Activated CD4-positive, alpha-beta T cell treated with anti-CD3 and anti-CD28 coated beads, Interleukin-2, amount 50 U/mL, for 1 hour (primary cell): ENCODE measurements at places on chromosomes 4 and X.

DNA sequence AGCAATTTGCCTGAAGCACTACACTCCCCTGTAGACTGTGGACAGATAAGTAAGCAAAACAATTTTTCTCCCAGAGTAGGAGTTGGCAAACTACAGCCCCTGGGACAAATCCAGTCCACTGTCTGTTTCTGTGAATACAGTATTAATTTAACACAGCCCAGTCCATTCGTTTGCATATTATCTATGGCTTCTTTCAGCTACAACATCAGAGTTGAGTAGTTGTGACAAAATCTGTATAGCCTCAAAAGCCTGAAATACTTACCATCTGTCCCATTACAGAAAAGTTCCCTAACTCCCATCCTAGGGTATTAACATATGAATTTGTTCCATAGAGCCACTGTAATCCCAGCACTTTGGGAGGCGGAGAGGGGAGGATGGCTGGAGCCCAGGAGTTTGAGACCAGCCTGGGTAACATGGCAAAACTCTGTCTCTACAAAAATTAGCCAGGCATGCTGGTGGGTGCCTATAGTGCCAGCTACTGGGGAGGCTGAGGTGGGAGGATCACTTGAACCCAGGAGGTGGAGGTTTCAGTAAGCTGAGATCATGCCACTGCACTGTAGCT lies 53.0 kb downstream of the AMELX start:
- no peak for DNase-seq

- DNase-seq = no peak
These were observed 153.7 kb downstream of the APBB2 start for GRCh38 chr4:41060352-41061334.

DNA sequence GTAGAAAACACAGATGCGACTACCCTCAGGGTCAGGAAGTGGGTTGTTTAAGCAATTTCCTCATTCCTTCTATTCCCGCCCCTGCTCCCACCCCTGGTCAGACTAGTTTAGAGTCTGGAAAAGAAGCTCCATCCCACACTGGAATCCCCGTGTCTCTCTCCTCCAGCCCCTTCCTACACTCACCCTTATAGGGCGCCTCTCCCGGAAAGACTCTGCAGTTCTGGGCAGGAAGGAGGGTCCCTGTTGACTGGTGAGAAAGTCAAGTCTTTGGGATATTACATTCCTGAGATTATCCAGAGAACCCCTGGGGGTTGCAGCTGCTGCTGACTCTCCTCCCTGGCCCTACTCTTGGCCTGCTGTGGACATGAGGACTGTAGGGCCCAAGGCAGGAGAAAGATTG lies 11.9 kb downstream of the STARD8 start:
- DNase-seq = no peak

DNA sequence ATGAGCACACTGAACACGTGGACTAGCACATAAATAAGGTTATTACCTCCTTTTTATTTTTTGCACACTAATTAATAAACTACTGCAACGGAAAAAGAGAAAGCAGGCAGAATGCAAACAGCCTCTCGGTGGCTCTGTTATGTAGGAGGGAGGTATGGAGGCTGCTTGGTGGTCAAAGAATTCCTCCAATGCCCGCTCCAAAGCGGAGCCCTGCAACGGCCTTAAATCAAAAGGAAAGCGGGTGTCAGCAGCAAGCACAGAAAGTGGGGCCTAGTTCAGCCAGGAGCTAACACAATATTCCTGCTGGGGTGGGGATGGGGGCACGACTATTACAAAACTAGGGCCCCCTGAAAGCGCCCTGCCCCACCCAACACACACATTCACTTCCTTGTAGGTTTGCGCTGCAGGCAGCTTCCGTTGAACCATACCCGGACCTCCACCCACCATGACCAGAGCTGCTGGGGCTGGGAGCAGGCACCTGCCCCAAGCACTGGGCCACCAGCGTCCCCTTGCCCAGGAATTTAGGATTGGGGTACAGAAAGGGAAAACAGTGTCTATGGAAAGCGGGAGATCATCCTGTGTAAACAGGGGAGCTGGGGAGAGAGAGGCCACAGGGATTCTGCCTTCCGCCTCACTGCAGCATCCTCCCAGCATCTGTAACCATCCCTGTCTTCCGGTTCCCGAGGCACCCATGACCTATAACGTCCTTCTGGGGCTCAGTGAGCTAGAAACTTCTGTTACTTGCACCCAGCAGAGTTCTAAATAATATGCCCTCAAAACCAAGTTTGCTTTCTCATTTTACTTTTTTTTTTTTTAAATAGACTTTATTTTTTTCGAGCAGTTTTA lies 57.1 kb upstream of the DDX3X start:
- no peak for DNase-seq

DNA sequence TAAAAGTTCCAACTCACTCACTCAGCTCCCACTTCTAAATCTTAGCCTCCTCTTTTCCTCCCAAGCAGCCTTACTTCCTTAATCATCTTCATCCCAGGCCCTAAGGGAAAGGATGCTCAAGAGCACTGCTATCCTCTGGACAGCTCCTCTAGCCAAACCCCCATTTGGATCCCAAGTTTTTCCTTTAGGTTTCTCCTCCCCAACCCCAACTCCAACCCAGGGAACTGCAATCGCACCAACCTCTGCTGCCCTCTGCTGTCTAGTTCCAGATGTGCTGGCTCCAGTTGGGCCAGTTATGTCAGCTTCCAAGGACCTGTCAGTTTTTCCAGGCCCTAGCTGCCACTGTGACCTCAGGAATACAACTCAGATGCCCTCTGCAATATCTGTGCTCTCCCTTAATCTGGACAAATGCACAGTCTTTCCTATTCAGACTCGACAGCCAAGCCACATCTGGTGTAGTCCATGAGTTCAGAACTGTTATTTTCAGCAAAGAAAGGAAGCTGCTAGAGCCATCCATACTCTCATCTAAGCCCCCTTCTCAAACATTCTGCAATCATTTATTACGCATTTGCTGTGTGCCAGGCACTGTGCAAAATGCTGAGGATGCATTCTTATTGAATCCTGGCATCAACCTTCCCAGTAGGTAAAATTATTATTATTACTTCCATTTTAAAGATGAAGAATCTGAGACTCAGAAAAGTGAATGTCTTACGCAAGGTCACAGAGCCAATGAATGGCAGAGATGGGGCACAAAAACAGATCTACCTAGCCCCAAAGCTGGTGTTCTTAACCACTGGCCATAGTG lies 12.3 kb upstream of the XPNPEP2 start:
- peak; percentile 25 for DNase-seq

DNA sequence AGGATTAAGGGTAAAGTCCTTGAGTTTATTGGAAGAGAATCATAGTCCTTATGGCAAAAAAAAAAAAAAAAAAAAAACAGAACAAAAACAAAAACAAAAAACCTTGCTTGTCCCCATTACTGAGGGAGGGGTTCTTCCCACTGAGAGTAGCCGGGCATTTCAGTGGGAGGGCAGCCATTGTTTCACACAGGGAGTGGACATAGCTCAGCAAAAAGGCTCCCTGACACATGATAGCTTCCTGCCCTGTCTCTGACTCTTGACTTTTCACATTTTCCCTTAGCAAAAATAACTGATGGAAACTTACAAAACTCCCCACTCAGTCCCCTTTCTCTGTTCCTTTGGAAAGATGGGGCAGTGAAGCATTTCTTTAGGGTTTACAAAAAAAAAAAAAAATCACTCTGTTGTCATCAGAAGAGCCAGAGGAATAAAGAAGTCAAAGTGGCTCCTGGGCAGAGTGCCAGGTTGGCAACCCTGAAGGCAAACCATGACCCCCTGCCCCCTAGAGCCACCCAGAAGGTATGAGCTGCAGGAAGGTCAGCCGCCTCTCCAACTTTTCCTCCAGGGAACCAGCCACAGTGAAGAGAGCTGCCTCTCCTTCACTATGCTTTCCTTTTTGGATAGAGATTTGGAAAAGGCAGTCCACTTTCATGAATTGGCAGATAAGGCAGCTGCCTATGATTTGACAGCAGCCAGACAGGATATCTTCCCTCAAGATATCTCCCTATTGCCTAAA lies 170.6 kb downstream of the KDR start:
- DNase-seq = no peak
